ENCODE measurements at places on chromosomes 7 and 10. TPM values are rescaled to one million over a fixed set of nuclear protein-coding genes. Genes with fewer than 3 reads are reported as not detected.

NDUFB8 gene
- 262 TPM for total RNA-seq

STK31 gene
- not detected for total RNA-seq

CPA2 gene
- not detected for total RNA-seq

PRSS37 gene
- total RNA-seq = not detected

MBL2 gene
- not detected for total RNA-seq

CALCR gene
- total RNA-seq = not detected

TAS2R41 gene
- total RNA-seq = not detected

PTPRE gene
- total RNA-seq = 1.2 TPM

EPO gene
- not detected for total RNA-seq

SLC39A12 gene
- total RNA-seq = not detected

CREB5 gene
- total RNA-seq = 5.8 TPM

GRID2IP gene
- total RNA-seq = not detected

PILRA gene
- 0.28 TPM for total RNA-seq
